ENCODE measurements at places on chromosomes 6 and 20.

DNA sequence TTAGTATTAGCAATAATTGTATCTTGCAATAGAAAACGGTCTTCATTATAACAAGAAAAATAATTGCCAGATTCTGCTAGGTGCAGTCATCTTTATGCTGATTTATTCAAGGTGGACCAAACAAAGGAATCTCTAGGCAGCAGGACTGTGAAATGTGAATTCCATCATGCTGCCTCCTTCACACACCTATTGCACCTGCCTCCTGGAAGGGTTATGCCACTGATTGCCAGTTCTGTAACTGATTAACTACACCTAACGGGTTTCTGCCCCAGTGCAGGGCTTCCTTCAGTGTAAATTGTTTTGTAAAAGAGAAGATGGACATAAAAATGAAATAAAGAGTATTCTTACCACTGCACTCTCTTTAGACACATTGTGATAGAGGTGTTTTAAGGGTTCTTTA, 96.1 kb downstream of the FOXO3 start:
- DNase-seq: no peak

GRCh38 chr20:46004889-46005473, 3.7 kb upstream of the MMP9 start:
- DNase-seq: no peak

- DNase-seq: no peak
These were observed 51.2 kb upstream of the RANBP9 start for GRCh38 chr6:13762611-13763441.

DNA sequence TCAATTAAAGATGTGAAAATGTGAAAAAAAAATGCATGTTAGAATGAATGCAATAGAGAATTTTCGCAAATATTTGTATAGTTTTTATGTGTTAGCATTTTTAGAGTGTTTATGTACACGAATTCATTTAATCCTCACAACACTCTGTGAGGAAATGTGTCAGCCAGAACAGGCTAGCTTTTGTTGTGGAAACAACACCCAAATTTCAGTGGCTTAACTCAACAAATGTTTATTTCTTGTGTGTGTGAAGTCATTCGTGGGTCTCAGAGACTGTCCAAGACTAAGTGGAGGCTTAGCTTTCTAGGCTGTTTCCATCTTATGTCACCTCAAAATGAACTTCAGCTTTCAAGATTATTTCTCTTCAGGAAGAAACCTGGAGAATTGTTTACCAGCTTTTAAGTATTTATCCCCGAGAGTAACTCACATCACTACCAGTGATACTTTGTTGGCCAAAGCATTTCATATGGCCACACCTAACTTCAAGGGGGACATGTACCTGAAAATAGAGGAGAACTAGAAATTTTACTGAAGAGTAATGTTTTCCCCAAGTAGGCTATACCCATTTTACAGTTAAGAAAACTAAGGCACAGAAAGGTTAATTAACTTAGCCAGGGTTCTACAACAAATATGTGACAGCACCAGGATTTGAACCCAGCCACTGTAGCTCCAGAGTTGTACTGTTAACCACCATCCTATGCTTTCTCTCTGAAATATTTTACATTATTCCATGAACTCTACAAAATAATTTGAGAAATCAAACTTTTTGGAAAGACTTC, 306.1 kb downstream of the QKI start:
- DNase-seq: no peak

DNA sequence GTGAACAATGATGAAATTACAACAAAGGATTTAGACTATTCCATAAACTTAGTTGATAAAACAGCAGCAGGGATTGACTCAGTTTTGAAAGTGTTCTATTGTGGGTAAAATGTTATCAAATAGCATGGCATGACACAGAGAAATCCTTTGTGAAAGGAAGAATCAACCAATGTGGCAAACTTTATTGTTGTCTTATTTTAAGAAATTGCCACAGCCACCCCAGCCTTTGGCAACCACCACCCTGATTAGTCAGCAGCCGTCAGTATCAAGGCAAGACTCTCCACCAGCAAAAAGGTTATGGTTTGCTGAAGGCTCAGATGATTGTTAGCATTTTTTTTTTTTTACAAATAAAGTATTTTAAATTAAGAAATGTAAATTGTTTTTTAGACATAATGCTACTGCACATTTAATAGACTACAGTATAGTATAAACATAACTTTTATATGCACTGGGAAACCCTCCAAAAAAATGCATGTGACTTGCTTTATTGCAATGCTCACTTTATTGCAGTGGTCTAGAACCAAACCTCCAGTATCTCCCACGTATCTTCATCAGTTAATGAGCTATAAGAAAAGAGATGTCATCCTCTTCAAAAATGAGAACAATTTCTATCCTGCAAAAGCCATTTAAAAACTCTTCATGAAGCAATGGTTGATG, 162.7 kb downstream of the SOBP start:
- no peak for DNase-seq

DNA sequence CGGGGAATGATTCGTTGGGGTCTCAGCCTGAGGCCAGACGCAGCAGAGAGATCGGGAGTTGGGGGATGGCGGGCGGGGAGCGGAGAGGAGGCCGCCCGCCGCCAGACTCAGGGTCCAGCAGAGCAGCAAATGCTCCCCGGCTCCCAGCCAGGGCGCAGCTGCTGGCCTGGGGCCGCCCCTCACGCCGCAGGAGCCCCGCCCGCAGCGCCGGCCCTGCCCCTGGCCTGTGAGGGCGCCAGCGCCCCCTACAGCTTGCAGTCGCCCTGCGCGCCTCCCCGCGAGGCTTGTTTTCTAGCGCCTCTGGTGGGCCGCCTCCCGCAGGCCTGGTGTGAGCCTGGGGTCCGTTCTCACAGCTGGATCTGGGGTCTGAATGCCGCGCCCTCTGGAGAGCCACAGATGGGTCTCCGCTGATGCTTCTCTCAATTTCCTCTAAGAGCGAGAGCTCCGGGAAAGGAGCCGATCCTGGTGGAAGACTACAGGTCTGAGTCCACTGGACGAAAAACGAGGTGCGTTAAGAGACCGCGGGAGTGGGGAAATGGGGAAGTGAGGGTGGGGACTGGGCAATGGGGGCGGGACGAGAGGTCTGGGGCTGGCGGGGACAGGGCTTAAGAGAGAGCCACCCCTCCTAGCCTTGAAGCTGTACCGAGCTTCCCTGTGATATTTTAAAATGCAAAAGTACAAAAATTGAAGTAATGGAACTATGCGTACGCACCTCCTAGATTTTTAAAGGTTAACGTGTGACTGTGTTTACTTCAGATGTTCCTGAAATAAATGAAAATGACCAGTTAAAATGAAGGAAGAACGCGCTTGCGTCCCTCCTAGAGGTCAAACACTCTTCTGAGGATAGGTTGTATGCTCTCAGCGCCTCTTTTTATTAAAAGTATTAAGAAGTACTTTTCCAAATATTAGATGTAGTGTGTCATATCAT, 30.1 kb downstream of the TRIM38 start:
- DNase-seq: peak; percentile 96

GRCh38 chr6:132341646-132342045, 59.6 kb downstream of the MOXD1 start:
- DNase-seq: no peak

DNA sequence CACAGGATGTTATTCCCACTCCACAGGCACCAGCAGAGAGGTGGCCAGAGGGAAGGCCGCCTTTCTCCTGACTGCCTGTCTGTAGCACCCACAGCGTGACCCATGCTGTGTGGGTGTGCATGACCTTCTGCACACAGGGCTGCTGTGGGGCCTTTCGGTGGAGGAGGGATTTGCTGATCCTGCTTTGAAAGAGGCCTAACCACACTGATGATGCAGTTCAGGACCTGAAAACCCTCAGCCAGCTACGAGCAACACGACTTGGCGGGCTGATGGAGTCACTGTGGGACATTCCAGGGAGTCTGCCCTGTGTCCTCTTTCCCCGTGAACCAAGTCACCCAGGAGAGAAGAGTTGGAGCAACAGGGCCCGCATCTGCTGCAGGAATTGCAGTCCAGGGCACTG, 49.1 kb downstream of the SYTL3 start:
- DNase-seq: no peak

DNA sequence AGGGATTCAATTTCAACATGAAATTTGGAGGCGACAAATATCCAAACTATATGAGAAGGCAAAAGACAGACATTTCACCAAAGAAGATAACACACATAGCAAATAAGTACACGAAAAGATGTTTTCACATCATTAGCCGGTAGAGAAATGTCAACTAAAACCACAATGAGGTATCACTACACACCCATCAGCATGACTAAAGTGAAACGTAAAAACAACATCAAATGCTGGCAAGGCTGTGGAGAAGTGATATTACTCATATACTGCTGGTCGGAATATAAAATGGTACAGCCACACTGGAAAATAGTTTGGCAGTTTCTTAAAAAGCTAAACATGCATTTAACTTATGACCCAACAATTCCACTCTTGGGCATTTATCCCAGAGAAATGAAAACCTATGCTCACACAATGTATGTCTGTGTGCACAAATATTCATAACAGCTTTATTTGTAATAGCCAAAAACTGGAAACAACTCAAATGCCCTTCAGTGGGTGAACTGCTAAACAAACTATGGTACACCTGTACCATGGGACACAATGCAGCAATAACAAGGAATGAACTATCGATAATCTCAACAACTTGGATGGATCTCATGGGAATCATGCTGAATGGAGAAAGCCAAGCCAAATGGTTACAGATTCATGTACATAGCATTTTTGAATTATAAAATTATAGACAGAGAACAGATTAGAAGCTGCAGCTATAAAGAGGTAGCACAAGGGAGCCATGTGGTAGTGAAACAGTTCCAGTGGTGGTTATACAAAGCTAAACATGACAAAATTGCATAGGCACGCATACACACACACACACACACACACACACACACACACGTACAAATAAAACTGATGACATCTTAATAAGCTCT, 8.6 kb downstream of the ADAT2 start:
- no peak for DNase-seq

DNA sequence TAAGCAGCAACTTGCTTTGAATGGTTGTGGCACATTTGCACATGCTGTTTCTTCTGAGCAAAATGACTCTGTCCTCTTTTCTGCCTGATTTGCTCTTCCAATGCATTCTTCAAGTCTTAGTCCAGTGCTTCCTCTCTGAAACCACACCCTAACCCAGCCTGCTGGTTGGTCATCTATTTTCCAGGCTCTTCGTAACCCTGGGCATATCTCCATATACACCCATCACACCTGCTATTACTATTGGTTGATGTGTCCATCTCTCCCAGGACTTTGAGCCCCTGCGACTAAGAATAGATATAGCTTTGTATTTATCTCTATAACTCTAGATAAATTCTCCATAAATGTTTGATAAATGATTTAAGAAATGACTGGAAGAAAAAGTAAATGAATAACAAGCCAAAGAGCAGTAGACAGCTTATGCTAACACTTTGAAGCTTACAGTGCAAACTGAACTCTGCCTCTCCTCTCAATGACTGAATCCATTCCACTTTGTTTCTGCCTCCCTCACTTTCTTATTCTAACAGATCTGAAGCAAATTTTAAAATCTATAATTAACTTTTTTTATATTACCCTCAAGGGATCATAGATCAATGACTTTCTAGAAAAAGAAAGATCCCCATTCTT, 59.7 kb upstream of the NT5E start:
- DNase-seq: no peak

GRCh38 chr20:38203337-38203980, 38.4 kb upstream of the TGM2 start:
- no peak for DNase-seq

- peak; percentile 44 for DNase-seq
These were observed 76.4 kb upstream of the RNF24 start for GRCh38 chr20:4091490-4092479.

- no peak for DNase-seq
These were observed 713.4 kb downstream of the CD109 start for GRCh38 chr6:74409447-74409846.

GRCh38 chr20:33391722-33392415, 9.4 kb downstream of the CDK5RAP1 start:
- DNase-seq: no peak

GRCh38 chr6:23633996-23634395, 492.0 kb upstream of the NRSN1 start:
- DNase-seq: no peak

DNA sequence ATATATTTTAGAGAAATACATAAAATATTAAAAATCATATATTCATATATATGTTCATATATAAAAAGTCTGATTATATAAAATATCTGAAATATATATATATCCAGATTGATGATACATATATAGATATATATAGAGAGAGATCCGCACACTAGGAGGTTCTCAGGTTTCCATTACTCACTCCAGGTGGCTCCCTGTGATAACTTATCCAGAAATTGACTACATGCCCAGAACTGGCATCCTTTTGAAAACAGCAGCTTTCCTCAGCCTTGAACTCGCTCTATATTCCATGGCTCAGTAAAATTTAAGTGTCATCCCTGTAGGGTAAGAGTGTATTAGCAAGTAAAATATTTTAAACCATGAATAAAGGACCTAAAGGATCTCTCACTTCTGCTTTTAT, 206.8 kb downstream of the TINAG start:
- DNase-seq: no peak

DNA sequence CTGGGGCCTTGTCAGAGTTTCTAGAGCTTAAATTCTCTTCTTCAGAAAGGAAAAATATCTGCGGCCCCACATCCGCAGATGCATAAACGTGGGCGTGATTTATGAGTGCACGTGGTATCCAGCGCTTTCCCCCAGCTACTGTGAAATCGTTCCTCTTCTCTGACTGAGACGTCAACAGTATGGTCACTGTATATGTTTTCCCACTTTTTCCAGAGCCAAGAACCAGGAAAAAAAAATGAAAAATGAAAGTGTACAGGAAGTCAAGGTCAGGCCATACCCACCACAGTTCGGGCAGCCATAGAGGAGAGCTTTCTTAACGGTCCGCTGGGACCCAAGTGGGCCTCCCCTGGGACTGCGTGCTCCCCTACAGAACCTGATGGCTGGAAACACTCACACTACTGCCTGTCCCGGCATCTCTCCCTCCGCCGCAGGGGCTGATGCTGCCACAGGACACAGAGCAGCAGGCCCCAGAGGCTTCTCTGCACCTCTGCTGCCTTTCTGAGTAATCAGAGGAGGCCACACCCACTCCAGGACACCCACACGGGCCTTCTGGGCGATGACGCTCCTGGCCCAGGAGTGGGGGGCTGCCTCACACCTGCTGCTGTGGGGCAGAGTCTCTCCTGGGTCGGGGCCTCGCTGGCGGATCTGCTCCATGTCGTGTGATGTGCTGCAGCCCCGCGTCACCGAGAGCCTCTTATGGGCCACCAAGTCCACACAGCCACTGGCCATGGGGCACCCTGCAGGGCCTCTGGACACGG, 16.4 kb upstream of the STX16 start:
- DNase-seq: peak; percentile 50

Data from stimulated activated CD4-positive, alpha-beta T cell treated with anti-CD3 and anti-CD28 coated beads, Interleukin-4, amount 100 ng/mL, for 1 hour (primary cell).